Spleen (tissue), 13 donors: ENCODE measurements at places on chromosomes 1 and 21. TPM values are rescaled to one million over a fixed set of nuclear protein-coding genes. Genes with fewer than 3 reads are reported as not detected.
A peak's percentile ranks its signal among the peaks of the same experiment; 100 is the strongest.

DNA sequence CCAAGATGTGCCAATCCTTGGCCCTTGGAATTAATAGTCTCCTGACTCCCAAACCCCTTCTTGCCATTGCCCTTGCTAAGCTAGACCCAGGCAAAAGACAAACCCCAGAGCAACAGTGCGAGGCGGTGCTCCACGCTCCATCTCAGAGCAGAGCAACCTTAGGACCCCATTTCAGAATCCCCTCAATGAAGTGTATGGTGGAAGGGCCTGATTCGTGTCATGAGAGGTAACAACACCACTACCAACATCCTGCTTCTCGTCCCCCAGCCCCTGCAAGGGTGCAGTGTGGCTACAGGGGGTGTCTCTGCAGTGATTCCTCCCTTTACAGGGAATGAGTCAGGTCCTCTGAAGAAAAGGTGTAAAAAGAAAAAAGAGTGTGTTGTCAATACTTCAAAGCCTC, 103.9 kb upstream of the IRF2BP2 start:
- H3K27me3 ChIP-seq: no peaks in the 10 kb centered on the region
- DNase-seq: no peak
- no peak overlapping the region for H3K27ac ChIP-seq
- H3K36me3 ChIP-seq: no peaks in the 10 kb centered on the region

DNA sequence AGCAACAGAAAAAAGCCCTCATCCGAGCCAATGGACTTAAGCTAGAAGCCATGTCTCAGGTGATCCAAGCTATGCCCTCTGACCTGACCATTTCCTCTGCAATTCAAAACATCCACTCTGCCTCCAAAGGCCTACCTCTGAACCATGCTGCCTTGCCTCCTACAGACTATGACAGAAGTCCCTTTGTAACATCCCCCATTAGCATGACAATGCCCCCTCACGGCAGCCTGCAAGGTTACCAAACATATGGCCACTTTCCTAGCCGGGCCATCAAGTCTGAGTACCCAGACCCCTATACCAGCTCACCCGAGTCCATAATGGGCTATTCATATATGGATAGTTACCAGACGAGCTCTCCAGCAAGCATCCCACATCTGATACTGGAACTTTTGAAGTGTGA, 20.7 kb downstream of the NR5A2 start:
- peak; percentile 33 for DNase-seq
- H3K4me3 ChIP-seq: no peak overlapping the region
- H3K4me1 ChIP-seq: no peaks in the 10 kb centered on the region
- H3K27me3 ChIP-seq: peaks cover 20% of the 10 kb centered on the region
- H3K27ac ChIP-seq: no peak overlapping the region

DNA sequence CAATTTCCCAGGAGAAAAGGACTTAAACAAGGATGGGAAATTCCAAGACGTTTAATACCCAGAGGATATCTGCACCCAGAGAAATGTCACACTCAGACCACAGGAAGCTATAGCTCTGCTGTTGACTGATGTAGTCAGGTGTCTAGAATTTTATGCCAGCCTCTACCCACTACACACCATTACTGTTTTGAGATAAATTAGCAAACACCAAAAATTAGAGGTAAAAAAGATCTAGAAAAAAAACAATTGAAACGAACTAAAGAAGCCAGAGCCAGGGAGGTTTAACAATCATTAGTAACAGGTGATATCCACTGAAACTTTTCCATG, 519.9 kb downstream of the SMYD3 start:
- no peaks in the 10 kb centered on the region for H3K27me3 ChIP-seq
- H3K4me1 ChIP-seq: peaks cover 8% of the 10 kb centered on the region
- no peaks in the 10 kb centered on the region for H3K36me3 ChIP-seq
- H3K27ac ChIP-seq: no peak overlapping the region

GRCh38 chr1:87795615-87796337, 467.1 kb downstream of the LMO4 start:
- H3K36me3 ChIP-seq: no peaks in the 10 kb centered on the region
- H3K4me1 ChIP-seq: no peaks in the 10 kb centered on the region
- no peak overlapping the region for H3K4me3 ChIP-seq
- no peak for DNase-seq
- no peak overlapping the region for H3K27ac ChIP-seq

DNA sequence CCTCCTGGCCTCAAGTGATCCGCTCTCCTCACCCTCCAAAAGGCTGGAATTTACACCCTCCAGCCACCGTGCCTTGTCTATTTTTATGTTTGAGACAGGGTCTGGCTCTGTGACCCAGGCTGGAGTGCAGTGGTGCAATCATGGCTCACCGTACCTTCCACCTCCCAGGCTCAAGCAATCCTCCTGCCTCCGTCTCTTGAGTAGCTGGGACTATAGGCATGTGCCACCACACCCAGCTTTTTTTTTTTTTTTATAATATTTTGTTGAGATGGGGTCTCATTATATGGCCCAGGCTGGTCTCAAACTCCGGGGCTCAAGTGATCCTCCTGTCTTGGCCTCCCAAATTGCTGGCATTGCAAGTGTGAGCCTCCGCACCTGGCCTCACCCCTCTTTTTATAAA, 38.8 kb downstream of the TRPM2 start:
- no peak overlapping the region for H3K4me3 ChIP-seq
- peaks cover 28% of the 10 kb centered on the region for H3K36me3 ChIP-seq
- no peaks in the 10 kb centered on the region for H3K4me1 ChIP-seq

GRCh38 chr21:27261676-27262075, 294.8 kb upstream of the ADAMTS5 start:
- no peaks in the 10 kb centered on the region for H3K4me1 ChIP-seq
- no peak overlapping the region for H3K27ac ChIP-seq
- no peaks in the 10 kb centered on the region for H3K27me3 ChIP-seq
- DNase-seq: no peak
- H3K4me3 ChIP-seq: no peak overlapping the region

DNA sequence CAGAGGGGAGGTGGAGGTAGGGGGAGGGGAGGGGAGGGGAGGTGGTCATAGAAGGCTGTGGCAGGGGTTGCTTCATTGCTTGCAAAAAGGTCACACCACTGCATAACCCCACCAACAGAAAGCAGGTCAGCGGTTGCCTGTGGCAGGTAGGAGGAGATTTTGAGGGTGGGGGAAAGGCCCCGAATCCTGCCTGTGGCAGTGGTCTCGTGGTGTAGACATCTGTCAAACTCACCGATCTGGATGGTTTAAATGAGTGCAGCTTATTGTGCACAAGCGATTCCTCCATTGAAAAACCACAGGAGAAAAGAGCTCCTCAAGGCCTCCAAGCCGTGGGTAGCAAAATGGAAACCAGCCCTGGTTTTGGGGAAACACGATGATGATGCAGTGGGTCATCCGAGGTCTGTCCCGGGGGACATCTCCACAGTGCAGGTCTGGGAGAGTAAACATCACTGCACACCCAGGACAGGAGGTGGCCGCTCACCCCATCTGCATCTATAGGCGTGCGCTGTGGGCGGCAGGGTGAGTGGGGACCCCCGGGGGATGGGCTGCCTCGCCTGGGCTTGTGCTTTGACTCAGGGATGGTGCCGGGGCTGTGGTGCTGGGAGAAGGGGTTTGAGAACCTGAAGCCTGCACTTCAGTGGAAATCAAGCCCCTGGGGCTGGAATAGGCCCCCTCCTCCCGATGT, 112.3 kb downstream of the CRYAA start:
- peak; percentile 43 for DNase-seq
- H3K36me3 ChIP-seq: no peaks in the 10 kb centered on the region
- peaks cover 27% of the 10 kb centered on the region for H3K27me3 ChIP-seq
- no peak overlapping the region for H3K4me3 ChIP-seq
- H3K27ac ChIP-seq: no peak overlapping the region

GRCh38 chr21:31220575-31220974, 123.5 kb downstream of the TIAM1 start:
- no peaks in the 10 kb centered on the region for H3K36me3 ChIP-seq
- DNase-seq: no peak
- no peaks in the 10 kb centered on the region for H3K4me1 ChIP-seq
- H3K27ac ChIP-seq: no peak overlapping the region
- H3K4me3 ChIP-seq: no peak overlapping the region
- H3K27me3 ChIP-seq: no peaks in the 10 kb centered on the region

GRCh38 chr21:25906587-25906986, 171.8 kb downstream of the GABPA start:
- H3K27ac ChIP-seq: no peak overlapping the region
- DNase-seq: no peak
- H3K4me1 ChIP-seq: no peaks in the 10 kb centered on the region
- H3K27me3 ChIP-seq: no peaks in the 10 kb centered on the region

DNA sequence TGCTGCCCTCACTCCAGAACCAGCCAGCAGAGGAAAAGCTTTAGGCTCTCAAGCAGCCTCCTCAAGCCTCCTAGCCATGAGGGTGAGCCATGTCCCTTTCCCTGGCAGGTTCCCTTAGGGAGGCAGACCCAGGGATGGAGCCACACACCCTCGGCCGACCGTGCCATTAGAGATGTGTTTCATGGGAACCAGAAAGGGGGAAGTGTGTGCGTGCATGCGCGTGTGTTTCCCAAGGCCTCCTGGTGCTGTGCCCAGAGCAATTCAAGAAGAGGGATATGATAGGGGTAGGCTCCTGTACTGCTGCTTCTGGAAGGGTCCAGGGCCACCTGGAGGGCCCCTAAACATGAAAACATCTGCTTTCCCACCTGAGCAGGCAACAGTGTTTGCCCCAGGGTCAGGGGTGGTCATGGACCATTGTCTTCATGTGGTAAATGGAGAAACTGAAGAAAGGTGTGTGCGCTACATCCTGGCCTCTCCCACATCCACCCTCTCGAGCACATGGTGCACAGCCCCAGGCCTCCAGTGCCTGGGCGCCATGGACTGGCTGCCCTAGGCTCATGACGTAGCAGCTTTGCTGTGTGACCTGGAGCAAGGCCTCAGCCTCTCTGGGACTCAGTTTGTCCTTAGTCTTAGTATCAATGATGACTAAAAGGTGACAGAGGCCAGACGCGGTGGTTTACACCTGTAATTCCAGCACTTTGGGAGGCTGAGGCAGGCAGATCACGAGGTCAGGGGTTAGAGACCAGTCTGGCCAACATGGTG, 48.1 kb downstream of the SYF2 start:
- no peaks in the 10 kb centered on the region for H3K36me3 ChIP-seq
- H3K4me3 ChIP-seq: no peak overlapping the region
- DNase-seq: no peak
- H3K27me3 ChIP-seq: no peaks in the 10 kb centered on the region
- no peak overlapping the region for H3K27ac ChIP-seq

DNA sequence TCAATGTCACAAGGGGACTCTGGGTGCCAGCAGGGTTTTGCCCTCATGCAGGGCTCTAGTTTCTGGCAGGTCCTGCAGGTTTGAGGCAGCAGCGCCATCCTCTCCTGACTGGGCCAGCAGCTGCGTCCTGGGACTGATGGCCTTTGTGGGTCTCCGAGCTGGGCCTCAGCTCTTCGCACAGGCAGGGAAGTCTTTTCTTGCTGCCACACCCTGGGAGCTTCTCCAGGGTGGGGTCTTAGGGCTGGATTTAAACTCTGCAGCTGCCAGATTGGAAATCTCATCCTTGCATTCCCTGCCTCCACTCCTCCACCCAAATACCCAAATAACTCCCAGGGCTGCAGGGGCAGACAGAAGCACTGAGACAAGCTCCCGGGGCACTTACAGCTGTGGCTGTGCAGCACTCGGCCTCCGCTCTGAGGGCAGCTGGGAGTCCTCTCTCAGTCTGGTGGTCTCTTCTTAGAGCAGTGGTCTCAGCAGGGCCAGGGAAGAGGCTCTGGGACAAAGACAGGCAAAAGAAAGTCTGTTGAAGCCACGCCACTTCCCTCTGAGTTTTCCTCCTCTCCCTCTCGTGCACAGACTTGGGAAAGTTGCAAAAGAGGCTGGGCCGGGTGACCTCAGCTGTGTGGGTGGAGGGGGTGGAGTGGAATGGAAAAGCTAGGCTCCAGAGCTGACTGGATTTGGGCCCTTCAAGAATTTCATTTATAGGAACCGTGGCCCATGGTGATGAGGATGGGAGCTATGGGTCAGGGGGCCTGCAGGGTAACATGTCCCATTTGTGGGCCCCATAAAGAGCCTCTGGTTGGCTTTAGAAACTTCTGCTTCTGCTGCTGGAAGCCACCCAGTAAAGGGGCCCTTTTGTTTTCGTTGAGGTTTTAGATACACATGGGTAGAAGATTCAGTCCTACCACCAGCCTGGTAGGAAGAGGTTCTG, at the start of gene RAB7B:
TSS of gene RAB7B (minus strand) at position 525 of the 931 bp plus-strand sequence. CDS start 9,260 bp downstream, outside the sequence.
- H3K36me3 ChIP-seq: no peaks in the 10 kb centered on the region
- peaks cover 26% of the 10 kb centered on the region for H3K4me1 ChIP-seq
- H3K4me3 ChIP-seq: no peak within 1 kb of the TSS
- H3K27me3 ChIP-seq: no peaks in the 10 kb centered on the region

- no peaks in the 10 kb centered on the region for H3K36me3 ChIP-seq
- no peak overlapping the region for H3K27ac ChIP-seq
- H3K4me3 ChIP-seq: no peak overlapping the region
- H3K27me3 ChIP-seq: no peaks in the 10 kb centered on the region
- DNase-seq: no peak
- H3K4me1 ChIP-seq: no peaks in the 10 kb centered on the region
Measured at GRCh38 chr1:55526716-55527115, 311.6 kb upstream of the USP24 start.

DNA sequence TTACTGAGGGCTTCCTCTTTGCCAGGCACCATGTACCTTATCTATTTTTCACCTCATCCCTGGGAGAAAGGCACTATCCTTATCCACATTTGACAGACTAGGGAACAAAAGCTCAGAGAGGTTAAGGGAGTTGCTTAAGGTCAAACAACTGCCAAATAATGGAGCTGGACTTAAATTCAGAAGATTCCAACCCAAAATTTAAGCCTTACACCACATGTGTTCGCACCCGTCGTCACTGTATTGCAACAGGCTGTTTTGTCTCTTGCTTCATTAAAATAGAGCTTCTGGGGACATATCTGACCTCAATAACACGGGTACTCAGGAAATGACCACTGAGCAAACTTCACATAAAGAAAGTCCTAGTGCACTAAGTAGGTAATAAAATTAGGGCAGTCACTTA, 62.0 kb downstream of the TRABD2B start:
- H3K36me3 ChIP-seq: no peaks in the 10 kb centered on the region
- H3K4me3 ChIP-seq: no peak overlapping the region
- H3K27me3 ChIP-seq: no peaks in the 10 kb centered on the region
- DNase-seq: no peak

DNA sequence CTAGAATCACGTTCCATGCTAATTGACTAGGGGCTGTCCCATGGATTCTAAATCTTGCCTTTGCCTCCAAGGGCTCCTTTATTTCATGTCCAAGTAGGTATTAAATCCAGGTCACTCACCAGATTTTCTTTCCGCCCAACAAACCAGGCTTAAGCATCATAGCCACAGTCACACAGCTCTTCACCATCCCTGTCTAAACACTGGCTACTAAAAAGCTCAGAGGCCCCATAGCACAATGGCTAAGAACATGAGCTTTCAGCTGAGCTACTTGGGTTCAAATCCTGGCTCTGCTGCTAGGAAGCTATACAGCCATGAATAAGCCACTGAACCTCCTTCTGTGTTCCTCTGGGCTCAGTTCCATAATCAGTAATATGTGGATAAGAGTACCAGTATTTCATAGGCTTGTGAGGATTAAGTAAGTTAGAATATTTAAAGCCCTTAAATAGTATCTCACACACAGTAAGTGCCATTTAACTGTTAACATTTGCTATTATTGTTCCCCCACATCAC, 277.2 kb upstream of the GJB5 start:
- H3K27me3 ChIP-seq: no peaks in the 10 kb centered on the region
- no peaks in the 10 kb centered on the region for H3K4me1 ChIP-seq
- no peak overlapping the region for H3K4me3 ChIP-seq
- no peak overlapping the region for H3K27ac ChIP-seq
- no peaks in the 10 kb centered on the region for H3K36me3 ChIP-seq

The OR2M3 gene
- not detected for total RNA-seq

The CHAF1B gene
- total RNA-seq: 1.5 TPM

The TSPAN1 gene
- total RNA-seq: 1.2 TPM

The CFHR5 gene
- total RNA-seq: not detected

The LCE2B gene
- not detected for total RNA-seq

The BGLAP gene
- 4.5 TPM for total RNA-seq

The LRRC38 gene
- not detected for total RNA-seq

The RGS8 gene
- total RNA-seq: not detected

The DCAF8 gene
- total RNA-seq: 150 TPM

The RGS18 gene
- total RNA-seq: 46.9 TPM

The CCDC30 gene
- 1.9 TPM for total RNA-seq

The LIPI gene
- total RNA-seq: not detected
